Frontal cortex (tissue), 4 donors: ENCODE measurements at places on chromosomes 6 and 20.

DNA sequence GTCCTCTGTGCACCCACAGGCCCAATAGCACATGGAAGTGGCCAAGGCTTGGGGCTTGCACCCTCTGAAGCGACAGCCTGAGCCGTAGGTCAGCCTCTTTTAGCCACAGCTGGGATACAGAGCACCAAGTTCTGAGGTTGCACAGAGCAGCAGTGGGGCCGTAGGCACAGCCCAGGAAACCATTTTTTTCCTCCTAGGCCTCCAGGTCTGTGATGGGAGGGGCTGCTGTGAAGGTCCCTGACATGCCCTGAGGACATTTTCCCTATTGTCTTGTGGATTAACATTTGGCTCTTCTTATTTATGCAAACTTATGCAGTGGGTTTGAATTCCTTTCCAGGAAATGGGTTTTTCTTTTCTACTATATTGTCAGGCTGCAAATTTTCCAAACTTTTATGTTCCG is 878.7 kb upstream of the MAN1A1 start:
- no peak for DNase-seq

DNA sequence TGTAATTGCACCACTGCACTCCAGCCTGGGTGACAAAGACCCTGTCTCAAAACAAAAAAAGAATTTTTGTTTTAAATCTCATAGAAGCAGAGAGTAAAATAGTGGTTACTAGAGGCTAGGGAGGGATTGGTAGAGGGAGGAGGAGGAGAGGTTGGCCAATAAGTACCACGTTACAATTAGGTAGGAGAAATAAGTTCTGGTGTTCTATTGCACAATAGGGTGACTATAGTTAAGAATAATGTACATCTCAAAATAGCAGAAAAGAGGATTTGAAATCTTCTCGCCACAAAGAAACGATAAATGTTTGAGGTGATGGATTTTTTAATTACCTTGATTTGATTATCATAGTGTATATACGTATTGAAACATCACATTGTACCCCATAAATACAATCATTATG is 27.1 kb upstream of the TOP1 start:
- no peak for DNase-seq

DNA sequence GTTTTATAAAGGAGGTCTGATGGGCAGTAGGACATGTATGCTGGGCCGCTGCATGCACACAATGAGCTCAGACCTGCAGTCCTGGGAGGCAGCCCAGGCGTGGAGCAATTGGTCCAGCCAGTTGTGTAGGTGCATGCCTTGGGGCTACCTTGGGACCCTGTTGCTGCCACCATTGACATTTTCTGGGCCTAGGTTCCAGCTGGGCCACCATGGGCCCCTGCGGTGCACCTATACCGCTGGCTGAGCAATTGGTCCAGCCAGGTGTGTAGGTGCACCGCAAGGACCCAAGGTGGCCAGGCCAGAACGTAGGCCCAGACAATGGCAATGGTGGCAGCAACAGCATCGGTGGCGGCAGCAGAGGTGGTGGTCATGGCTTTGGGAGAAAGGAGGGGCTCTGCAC is 143.9 kb downstream of the PXDC1 start:
- DNase-seq = no peak

GRCh38 chr6:20319520-20320357 is 81.9 kb upstream of the E2F3 start:
- peak; percentile 16 for DNase-seq

DNA sequence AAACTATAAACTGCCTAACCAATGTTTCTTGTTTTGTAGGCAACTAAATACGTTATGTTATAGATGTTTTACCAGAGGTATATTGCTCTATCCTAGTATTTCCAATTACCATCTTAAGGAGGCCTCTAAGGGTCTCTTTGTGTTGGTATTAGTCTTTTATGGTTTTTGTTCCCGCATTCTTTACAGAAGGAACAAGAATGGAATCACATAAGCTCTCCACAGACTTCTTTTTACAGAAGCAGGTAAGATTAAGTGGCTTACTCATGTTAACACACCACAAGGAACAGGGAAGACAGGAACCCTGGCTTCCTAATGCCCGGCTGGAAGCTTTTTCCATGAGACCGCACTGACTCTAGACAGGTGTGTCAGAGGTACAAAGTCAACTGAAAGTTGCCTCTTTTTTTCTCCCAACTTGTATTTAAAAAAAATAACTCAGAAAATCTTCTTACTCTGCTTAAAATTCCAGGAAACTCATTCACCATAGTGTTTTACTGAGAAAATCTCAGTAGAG is 55.1 kb downstream of the FKBP5 start:
- DNase-seq = no peak

GRCh38 chr20:34037767-34038166 is 44.1 kb downstream of the RALY start:
- DNase-seq = no peak

GRCh38 chr6:161001421-161001820 is 9.9 kb downstream of the MAP3K4 start:
- no peak for DNase-seq

- DNase-seq = no peak
Measured at GRCh38 chr6:168152306-168152963, 73.4 kb upstream of the FRMD1 start.

- no peak for DNase-seq
Measured at GRCh38 chr6:16998461-16998860, 103.4 kb upstream of the STMND1 start.

- peak; percentile 66 for DNase-seq
Measured at GRCh38 chr20:50292591-50293283, 102.1 kb downstream of the CEBPB start.

DNA sequence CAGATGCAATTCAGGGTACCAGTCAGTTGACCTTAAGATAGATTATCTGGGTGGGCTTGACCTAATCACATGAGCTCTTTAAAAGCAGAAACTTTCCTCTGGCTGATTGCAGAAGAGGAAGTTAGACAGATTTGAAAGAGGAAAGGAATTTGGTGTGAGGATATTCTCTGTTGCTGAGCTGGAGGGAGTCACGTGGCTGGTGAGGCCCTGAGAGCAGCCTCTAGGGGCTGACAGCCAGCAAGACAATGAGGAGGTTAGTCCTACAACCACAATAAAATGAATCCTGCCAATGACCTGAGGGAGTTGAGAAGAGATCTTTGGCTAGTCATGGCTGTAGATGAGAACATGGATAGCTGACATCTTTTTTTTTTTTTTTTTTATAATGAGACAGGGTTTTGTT is 87.0 kb upstream of the B3GAT2 start:
- no peak for DNase-seq

DNA sequence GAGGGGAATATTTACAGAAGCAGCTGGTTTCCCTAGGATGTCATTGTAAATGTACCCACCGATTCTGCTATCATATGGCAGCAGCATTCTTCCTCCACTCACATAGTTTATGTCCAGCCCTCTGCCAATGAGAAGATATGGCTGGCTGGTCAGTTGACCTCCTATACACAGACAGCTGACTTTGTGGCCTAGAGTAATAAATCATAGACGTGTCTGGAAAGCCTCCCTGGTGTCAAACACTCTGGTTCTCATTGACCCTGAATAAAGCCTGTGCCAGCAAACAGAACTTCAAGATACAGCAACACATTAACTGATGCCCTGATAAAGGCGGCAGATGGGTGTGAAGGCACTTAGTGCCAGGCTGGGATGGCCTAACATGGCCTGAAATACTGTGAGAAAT is 52.6 kb downstream of the GPR63 start:
- DNase-seq = no peak
